ENCODE measurements at places on chromosomes 16 and 17.

- DNase-seq: no peak
Measured at GRCh38 chr17:79518585-79519523, 92.0 kb downstream of the RBFOX3 start.

GRCh38 chr17:31250229-31250628, 46.8 kb downstream of the OMG start:
- DNase-seq: no peak

GRCh38 chr17:37447641-37448040, 41.0 kb downstream of the TADA2A start:
- no peak for DNase-seq

DNA sequence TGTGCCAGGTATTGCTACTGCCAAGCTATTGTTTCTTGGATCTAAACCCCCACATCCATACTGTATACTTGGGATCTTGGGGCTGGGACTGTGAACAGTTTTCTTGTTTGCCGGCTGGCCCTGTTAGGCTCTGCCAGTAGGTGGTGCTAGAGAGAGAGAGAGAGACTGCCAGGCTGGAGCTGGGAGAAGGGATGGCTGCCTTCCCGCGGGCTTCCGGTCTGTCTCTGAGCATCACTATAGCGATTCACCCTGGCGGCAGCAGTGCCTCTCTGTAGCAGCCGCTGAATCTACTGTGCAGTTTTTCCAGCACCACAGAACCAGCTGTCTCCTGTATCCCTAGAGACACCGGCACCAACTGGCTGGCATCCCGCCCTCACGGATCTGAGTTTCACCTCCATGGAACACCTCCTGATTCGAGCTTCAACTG, 201.2 kb downstream of the UTP18 start:
- DNase-seq: peak; percentile 14

GRCh38 chr16:77555126-77555525, 120.3 kb upstream of the ADAMTS18 start:
- no peak for DNase-seq

DNA sequence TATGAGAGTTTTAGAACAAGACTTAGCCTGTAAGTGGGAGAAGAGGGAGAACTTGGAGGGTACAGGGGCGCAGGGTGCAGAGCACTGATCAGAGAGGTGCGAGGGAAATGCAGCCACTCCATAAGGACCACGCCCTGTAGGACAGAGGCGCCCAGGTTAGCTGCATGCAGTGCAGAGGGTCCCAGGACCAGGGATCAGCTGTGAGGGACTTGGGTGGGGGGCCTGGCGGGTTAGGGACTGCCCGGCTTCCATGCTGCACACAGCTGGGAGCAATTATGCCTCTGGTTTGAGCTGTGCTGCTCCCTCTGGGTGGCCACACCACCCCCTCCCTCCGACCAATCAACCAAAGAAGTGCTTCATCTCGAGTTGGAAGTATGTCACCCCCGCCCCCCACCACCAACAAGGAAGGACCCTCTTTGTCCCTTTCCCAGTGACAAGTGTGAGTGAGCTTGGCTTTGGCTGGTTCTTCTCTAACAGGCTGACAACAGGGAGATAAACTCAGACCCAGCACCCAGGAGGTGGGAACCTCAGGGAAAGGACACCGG, 22.2 kb upstream of the CLEC18A start:
- no peak for DNase-seq

GRCh38 chr17:76873856-76874255, 5.7 kb downstream of the MGAT5B start:
- no peak for DNase-seq

GRCh38 chr17:73748508-73748907, 104.3 kb upstream of the SDK2 start:
- no peak for DNase-seq

GRCh38 chr17:72510351-72511016, 389.7 kb downstream of the SOX9 start:
- DNase-seq: no peak

Data from right kidney (tissue), 9 donors.